ENCODE measurements at places on chromosomes 12 and 14. TPM values are rescaled to one million over a fixed set of nuclear protein-coding genes. Genes with fewer than 3 reads are reported as not detected.

DNA sequence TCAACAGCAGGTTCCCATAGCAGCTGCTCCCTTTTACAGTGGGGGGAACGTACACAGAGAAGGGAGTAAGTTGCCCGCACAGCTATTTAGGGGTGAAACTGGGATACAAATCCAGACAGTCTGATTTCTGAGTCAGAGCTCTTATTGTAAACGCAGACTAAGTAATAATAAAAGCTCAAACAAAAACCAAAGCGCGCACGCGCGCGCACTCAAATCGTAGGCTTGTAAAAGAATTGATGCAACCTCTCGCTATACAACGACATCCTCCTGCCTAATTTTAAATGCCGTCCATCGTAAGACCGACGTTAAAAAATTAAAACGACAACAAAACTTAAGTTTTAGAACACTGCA lies 747 bp upstream of the DACT1 start:
- peak; percentile 31 for DNase-seq

- DNase-seq = no peak
Measured at GRCh38 chr12:112759786-112760185, 31.8 kb upstream of the RPH3A start.

DNA sequence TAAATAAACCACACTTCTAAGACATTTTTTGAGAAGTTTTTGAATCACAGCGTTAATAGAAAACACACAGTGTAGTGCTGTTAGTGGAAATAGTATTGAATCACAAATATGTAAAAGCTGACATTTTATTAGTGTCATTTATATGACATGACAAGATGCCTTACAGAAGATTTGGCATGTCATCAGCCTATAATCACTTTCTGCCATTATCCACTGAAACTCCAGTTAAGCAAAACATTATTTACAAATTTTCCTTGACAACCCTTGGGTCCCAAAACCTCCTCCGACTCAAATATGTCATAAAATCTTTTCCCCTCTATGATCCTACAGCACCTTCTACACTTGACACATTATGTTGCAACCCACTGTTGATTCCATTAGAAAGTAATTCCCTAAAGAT lies 376.9 kb upstream of the LRFN5 start:
- DNase-seq = no peak

DNA sequence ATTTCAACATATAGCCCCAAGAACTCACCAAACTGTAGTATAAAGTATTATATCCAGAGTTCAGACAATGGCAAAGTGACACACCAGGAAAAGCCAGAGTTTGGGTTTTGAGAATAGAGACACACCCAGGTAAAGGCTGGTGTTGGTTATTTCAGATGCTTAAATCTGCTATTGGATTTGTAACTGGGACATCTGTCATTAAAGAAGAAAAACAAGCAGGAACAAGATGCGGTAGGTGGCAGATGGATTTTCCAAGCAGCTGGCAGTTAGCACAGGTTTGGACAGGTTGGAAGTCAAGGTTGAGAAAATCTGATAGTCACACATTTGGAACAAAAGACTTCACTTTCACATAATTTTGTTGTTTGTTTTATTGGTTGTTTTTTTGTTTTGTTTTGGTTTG lies 14.4 kb upstream of the CDK17 start:
- no peak for DNase-seq

Gene LRCOL1
- 0.61 TPM for total RNA-seq

Gene RNF34
- 30.0 TPM for total RNA-seq

Gene KRT83
- not detected for total RNA-seq

Gene C1R
- 472 TPM for total RNA-seq

Gene CD27
- 0.87 TPM for total RNA-seq

Gene SLC17A8
- total RNA-seq = 0.34 TPM
